Stimulated activated CD8-positive, alpha-beta memory T cell treated with anti-CD3 and anti-CD28 coated beads, Interleukin-7, amount 100 ng/mL, for 1 hour (primary cell): ENCODE measurements at places on chromosomes 7 and 10.

DNA sequence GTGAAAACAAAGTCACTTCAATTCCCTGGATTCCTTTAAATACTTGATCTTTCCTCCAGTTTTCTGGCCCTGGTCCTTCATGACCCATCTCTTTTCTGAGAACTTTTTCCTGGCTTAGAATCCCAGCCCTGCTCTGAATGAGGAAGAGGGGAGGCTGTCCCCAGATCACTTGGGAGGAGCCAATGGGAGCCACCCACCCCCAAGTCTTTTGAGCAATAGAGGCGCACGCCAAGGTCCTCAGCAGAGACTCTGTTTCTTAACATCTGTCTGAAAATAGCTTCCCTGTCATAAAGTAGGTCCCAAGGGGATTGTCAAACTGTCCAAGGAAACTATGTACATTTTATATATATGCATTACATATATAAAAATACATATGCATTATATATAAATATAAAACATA, 126.8 kb downstream of the ADRA2A start:
- DNase-seq, result no peak

GRCh38 chr7:50339990-50340500, 35.5 kb downstream of the IKZF1 start:
- no peak for DNase-seq

DNA sequence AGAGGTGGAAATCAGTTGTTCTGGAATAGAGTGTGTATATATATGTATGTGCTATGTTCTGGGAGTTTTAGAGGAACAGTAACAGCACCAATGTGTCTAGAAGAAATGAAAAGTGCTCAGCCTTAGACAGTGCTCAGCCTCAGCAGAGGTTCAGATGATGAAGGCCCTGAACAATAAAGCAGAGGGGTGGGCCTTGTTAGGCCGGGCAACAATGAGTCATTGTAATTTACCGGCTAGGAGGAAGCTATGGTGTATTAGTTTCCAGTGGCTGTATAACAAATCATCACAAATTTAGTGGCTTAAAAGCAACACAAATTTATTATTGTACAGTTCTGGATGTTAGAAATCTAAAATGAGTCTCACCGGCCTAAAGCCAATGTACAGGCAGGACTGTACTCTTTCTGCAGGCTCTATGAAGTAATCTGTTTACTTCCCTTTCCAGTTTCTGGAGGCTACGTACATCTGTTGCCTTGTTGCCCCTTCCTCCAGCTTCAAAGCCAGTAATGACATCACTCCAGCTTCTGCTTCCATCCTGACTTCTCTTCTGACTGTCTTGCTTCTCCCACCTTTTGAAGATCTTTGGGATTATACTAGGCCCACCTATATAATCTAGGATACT, 84.6 kb downstream of the CH25H start:
- DNase-seq, result no peak

GRCh38 chr7:149869867-149870266, 3.9 kb upstream of the ATP6V0E2 start:
- DNase-seq, result no peak

- no peak for DNase-seq
Measured at GRCh38 chr7:110071192-110071591, 1019.7 kb upstream of the LRRN3 start.

GRCh38 chr10:74831518-74832120, 5.2 kb downstream of the KAT6B start:
- DNase-seq, result no peak

- DNase-seq, result no peak
Measured at GRCh38 chr10:112962343-112962742, 12.3 kb downstream of the TCF7L2 start.

DNA sequence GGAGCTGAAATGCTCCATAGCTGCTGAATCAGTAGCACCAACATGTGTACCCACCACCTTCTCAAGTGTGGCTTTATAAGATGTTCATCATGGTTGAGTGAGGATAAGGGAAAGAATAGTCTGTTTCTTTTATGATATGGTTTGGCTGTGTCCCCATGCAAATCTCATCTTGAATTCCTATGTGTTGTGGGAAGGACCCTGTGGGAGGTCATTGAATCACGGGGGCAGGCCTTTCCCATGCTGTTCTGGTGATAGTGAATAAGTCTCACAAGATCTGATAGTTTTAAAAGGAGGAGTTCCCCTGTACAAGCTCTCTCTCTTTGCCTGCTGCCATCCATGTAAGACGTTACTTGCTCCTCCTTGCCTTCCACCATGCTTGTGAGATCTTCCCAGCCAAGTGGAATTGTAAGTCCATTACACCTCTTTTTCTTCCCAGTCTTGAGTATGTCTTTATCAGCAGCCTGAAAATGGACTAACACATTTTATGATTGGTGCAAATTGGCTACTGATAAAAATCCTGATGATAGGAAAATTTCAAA, 799.9 kb downstream of the TNS3 start:
- no peak for DNase-seq

DNA sequence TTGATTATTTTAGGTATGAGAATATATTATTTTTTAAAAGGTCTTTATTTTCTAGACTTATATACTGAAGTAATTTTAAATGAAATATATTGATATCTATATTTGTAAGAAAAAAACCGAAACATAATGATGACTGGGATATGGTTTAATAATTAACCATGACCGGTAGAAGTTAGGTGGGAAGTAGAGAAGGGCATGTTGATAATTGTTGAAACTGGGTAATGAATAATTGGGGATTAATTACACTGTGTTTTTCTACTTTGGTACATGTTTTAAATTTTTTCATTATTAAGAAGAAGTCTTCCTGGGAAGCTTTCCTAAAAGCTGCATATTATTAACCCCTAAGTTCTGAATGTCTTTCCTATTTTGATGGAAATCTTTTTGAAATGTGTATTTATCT, 16.3 kb downstream of the TSPAN12 start:
- no peak for DNase-seq

- no peak for DNase-seq
Measured at GRCh38 chr7:127885843-127886242, 145.4 kb downstream of the LRRC4 start.

DNA sequence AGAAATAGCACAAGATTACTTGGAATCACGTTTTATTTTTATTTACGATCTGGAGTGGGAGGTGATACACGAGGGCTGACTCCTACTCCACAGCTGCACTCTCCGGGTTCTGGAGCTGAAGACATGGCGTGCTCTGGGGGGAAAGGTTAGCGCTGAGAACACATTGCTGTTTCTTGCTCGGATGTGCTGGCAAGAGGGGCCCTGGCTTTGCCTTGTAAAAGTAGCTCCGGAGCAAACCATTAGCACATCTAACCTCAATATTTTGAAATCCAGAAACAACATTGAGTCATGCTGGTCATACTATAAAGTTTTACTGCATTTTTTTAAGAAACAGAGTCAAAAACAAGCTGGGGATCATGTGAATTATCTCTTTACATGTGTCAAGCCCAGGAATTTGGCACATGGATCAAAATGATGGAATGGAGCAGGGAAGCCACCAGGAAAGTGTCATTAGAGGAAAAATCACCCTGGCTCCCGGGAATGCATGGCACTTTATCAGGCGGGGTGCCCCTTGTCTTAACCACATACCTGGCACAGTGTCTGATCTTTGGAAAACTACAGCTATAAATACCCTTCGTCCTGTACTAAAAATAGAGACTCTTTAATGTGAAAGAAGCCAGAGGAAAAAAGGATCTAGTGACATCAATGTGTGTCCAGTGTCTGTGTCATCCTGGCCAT, 31.6 kb upstream of the LYZL1 start:
- no peak for DNase-seq

DNA sequence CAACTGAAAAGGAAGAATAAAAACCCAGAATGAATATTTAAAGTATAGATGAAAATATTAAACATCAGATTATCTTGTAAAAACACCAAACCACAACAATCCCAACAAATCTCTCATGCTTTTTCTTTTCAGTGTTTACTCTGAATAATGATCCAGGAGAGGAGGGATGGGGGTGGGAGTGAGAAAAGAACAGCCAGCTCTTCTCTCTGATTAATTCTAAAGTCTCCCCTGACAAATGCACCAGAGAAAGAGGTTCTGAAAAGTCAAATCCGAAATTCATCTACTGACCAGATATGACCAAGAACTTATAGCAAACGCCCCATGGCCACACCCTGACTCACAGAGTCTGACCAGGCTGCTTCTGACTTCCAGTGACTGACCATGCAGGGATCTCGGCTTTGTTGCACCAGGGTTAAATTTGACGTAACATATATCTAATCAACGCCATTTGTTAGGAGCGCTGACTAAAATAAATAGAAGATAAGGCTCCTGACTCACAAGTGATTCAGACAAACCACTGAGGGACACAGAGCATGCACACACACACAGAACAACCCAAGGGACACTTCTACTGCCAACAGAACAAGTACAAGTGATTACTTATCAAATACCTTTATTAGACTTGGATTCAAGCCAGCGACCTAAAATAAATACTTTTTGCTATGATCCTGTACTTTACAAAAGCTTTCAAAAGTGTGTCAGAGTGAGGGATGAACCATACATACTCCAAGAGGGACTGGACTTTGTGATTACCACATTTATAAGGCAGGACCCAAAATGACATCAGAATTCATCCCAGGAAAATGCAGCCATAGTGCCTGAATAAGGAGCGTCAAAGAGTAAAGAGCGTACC, 9.3 kb upstream of the SPOCK2 start:
- no peak for DNase-seq

DNA sequence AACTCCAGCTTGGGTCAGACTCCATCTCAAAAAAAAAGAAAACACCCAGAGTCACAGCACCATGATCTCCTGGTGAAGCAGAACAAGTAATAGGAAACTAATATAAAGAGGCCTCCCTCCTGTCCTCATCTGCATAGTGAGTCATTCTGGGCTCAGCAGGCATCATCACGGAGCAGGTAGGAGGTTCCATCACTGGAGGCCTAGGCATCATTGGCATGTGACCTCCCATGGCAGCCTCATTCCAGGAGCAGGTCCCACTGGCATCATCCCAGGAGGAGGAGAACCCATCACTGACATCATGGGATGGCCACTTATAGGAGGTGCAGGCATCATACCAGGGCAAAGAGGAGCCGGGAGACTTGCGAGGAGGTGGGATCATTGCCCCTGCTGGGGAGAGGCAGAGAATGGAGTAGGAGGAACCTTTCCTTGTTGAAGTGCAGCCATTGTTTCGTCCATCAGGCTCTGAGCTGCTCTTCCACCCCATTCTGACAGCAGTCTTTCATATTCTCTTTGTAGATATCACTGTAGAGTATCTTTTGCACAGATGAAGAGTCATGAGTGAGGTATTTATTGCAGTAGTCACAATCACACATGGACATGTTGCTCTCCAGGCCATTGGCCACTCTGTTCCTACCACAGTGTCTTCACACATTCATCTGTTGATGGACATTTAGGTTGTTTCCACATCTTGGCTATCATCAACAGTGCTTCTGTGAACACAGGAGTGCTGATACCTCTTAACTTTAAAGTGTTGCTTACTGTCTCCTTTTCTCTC, 73.8 kb downstream of the OSBPL3 start:
- DNase-seq, result no peak

DNA sequence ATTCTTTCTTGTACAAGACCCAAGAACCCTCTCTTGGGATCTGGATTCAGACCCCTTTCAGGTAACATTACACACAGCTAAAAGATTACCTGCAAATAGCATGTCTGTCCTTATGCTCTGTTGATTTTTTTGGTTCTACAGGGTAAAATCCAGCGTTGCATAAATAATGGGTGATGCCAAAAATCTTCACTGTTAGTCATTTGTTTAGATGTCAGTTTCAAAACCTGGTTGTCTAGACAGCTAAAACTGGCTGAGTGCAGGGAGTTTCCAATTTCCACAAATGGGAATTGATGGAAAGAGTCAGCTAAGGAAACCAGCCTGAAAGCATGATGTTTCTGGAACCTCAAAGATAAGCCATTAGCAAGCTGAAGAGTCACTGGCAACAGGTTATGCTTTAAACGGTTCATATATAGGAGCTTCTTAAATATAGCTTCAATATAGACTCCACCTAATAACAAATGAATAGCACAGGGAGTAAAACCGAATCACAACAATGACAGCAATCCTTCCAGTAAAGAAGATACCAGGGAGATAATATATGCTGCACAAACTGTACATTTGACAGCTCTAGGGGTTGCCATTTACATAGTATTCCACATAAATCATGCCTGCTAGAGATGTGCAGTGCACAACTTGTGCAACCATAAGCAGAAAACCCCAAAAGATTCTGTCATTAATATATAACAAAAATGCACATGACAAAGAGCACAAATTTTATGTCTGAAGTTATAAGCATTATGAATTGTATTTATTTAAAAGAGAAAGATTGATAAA, 20.4 kb downstream of the CCDC71L start:
- no peak for DNase-seq

DNA sequence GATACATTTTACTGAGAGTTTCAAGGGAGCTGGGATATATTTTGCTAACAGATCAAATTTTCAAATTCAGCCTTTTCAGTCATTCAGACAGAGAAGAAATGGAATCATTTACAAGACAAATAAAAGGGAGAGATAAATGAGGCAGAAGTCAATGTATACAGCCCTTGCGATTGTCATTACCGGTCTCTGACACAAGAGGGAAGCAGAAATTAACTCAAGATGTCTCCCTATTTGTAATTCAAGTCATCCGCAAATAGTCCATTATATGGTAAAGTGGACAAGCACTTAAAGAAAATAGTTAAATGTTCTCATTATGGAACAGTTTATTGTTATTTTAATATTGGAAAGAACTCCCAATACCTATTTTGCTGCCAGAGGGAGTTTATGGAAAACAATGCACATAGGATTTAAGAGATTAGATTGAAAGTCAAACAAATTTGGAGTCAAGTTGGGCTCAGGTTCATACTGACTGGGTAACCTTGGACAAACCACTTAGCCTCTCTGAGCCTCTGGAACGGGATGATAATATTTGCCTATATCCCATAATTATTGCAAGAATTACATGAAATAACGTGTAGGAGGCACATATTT, 89.3 kb upstream of the PRKCQ start:
- DNase-seq, result no peak

GRCh38 chr7:26860361-26860760, 4.0 kb downstream of the SKAP2 start:
- no peak for DNase-seq

DNA sequence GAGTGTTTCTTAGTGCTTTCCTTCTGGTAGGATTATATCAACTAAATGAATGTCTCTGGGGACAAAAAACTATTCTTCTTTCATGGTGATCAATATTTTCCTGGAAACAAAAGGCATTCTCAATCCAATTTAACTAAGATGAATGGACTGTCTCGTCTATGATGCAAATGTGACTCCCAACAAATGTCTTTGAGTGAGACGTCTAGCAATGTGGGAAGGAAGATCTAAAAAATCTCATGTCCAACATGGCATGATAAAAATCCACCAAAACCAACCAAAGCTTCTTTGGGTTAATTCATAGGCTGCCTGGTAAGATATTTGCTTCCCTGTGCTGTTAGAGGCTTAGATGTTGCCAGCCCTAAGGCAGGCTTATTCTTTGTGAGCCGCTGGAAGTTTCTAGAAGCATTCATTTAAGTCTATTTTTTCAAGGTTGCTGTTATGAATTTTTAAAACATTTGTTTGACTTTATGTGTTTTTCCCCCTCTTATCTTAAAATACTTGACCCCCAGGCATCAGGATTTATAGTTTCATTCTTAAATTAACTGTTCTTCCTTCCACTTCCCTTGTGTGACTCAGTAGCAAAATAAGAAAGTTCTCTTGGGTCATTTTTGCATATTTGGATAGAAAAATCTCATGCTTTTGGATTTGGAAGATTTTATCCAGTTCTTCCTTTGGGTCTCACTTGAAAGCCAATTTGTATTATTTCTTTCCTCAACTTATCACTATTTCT, 156.3 kb downstream of the NRP1 start:
- no peak for DNase-seq

- no peak for DNase-seq
Measured at GRCh38 chr10:49614242-49615198, 683 bp downstream of the CHAT start.
